ENCODE measurements at places on chromosomes 6 and 20.

- DNase-seq, result no peak
Measured at GRCh38 chr6:133983099-133983939, 30.3 kb downstream of the TBPL1 start.

GRCh38 chr20:2103461-2104153 lies 2.0 kb downstream of the STK35 start:
- DNase-seq, result no peak

DNA sequence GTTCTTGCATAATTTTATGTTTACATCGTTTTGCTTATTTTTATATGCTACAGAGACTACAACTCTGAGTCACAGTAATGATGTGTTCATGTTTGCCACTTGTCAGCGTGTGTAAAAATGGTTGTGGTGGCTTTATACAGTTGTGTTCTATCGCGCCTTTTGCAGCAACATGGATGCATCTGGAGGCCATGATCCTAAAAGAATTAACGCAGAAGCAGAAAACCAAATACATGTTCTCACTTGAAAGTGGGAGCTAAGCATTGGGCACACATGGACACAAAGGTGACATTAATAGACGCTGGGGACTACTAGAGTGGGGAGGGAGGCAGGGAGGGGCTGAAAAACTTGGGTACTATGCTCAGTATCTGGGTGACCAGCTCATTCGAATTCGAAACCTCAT lies 996 bp upstream of the SEC23B start:
- DNase-seq, result no peak

DNA sequence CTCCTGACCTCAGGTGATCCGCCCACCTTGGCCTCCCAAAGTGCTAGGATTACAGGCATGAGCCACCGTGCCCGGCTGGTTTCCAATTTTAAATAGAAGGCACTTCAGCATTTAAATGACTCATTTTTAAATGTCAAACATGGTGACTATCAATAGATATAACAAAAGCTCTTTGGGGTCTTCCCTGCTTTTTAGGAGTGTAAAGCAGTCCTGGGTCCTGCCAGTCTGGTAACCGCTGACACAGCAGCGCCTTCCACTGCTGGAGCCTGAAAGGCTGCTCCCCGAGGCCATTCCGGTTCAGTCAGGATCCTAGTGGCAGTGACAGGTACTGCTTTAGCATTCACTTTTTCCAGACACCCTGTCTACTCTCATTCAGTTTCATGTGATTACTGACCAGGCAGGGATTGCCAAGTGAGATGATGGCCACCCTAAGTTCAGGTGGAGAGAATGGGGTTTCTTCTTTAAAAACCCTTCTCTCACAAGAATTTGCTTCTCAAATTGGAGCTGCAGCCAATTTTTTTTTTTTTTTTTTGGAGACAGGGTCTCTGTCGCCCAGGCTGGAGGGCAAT lies 5.1 kb downstream of the DIDO1 start:
- DNase-seq, result no peak

DNA sequence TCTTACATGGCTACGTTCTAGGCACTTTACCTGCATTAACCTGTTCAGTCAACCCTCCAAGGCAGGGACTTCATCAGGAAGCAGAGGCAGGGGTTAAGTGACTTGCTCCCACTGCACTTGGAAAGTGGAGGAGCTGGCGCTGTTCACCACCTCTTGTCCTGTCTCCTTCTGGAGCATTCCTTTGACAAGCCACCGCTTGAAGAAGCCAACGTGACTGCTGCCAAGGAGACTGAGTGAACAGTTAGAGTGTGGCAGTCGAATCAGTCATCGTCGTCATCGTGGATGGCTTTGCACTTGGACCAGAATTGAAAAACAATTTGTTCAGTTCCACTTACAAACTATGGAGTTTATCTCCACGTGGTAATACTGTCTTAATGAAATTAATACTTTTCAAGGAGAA lies 60.9 kb downstream of the TULP4 start:
- no peak for DNase-seq

DNA sequence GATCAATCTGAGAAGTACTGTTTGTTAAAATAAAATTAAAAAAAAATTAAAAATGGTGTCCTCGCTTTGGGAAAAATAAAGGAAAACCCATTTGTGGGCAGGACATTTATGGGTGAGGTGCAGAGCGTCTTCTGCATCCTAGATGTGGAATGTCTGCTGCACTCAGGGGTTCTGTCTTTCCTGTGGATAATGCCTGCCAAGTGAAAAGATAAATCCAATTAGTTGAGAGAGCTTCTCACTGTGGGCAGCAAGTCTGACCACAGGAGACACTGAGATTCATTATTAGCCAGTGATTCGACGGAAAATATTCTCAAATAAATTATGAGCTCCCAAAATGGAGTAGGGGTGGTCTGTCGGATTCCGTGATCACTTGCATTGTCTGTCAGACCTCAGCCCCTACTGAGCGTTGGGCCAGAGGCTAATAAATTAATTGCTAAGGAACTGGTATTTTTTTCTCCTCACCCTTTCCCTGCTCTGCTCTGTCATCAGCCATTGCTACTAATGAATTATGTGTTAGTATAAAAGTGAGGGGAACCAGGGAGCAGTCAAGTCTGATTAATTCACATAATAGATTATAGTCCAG lies 10.0 kb downstream of the GMPR start:
- DNase-seq, result no peak

DNA sequence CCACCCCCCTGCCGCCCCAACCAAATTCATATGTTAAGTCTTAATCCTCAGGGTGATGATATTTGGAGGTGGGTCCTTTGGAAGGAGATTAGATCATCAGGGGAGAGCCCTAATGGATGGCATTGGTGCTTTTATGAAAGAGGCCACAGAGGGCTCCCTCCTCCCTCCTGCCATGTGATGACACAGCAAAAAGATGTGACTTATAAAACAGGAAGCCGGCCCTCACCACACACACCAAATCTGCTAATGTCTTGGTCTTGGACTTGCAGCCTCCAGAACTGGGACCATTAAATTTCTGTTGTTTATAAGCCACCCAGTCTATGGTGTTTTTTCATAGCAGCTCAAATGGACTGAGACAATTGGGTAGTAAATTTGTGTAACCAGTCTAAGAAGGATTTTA lies 176.3 kb downstream of the ADGRG6 start:
- DNase-seq, result no peak

- DNase-seq, result no peak
Measured at GRCh38 chr20:62603907-62604785, 38.2 kb upstream of the SLCO4A1 start.

DNA sequence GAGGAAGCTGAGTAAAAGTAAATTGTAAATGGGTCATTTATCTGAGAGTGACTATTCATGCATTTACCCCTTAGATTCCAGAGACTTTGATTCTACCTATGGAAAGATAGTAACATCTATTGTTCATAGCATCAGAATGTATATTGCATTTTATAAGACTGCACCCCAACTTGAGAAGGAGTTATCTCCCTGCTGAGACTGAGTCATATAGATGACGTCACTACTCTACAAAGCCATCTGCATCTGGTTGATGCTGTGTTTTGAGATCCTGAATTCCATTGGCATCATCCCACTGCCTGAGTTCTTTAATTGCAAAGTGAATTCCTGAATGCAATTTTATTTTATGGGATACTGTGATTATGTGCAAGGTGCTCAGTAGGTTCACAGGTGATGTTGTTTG lies 444.0 kb upstream of the SLC35B3 start:
- DNase-seq, result no peak

DNA sequence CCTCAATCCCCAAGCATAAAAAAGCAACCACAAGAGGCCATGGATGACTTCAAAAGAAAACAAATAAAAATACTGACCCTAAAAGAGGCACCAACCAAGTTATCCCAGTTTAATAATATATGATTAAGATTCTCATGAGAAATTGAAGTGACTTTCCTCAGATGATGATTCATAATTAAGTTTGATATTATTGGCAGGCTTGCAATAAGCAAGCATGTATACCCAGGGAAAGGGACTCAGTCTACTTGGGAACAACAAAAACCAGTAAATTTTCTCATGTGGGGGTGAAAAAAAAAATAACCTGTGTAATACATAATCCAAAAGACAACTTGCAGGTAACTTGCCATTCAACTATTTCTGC lies 19.6 kb downstream of the JAG1 start:
- DNase-seq, result no peak

DNA sequence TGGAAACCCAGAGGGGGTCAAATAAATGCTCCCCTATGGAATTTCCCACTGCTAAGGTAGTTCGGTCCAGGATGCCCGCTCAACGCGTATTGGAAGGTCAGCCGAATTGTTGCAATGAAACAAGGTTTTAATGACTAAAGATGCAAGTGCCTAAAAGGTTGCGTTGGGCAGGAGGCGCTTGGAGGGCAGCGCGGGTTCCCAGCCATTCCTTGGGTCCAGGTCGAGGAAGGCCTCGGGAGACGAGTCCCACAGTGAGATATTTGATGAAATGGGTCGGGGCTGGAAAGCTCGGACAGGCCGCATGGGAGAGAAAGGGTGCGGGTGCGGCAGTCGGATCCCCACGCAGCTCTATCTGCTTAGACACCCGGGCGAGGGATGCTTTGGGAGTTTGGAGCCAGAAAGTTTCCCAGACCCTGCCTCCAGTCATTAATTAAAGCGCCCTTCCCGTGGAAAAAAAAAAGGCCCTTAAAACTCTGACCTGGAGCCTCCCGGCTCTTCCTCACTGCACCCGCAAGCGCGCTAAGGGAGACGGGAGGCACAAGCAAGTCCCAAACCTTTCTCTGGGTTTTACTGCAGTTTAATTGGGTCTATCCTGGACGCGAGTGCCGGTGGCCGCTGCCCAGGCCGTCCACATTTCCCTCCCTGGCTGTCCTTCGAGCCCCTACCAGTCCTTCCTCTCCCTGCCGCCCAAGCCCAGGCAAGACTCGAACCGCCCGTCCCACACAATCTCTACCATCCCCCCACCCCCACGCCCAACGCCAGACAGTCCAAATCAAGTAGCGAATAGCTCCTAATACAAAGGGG lies 24.2 kb downstream of the TFAP2A start:
- no peak for DNase-seq

GRCh38 chr20:38147163-38147562 lies 17.9 kb downstream of the TGM2 start:
- no peak for DNase-seq

GRCh38 chr6:163525926-163526325 lies 111.4 kb downstream of the QKI start:
- no peak for DNase-seq

GRCh38 chr6:135066806-135067205 lies 12.2 kb upstream of the HBS1L start:
- no peak for DNase-seq

DNA sequence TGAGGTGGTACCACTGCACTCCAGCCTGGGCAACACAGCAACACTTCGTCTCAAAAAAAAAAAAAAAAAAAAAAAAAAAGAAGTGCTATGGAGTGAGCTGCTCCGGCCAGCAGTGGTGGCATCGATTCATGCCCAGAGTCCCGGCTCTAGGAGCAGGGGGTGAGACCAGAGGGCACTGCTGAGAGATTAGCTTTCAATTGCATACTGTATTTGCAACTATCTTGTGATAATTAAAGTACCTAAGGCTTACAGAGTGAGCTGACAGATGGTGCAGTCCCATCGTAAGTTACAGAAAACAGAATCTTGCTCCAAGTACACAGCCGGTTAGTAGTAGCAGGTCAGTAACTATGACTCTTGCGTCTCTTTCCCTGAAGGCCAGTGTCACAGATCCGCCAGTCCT lies 31.5 kb downstream of the TMEM14B start:
- no peak for DNase-seq
